ENCODE measurements at places on chromosomes 1 and 21. TPM values are rescaled to one million over a fixed set of nuclear protein-coding genes. Genes with fewer than 3 reads are reported as not detected.

Gene PTPN14
- polyA plus RNA-seq, result 7.2 TPM

DNA sequence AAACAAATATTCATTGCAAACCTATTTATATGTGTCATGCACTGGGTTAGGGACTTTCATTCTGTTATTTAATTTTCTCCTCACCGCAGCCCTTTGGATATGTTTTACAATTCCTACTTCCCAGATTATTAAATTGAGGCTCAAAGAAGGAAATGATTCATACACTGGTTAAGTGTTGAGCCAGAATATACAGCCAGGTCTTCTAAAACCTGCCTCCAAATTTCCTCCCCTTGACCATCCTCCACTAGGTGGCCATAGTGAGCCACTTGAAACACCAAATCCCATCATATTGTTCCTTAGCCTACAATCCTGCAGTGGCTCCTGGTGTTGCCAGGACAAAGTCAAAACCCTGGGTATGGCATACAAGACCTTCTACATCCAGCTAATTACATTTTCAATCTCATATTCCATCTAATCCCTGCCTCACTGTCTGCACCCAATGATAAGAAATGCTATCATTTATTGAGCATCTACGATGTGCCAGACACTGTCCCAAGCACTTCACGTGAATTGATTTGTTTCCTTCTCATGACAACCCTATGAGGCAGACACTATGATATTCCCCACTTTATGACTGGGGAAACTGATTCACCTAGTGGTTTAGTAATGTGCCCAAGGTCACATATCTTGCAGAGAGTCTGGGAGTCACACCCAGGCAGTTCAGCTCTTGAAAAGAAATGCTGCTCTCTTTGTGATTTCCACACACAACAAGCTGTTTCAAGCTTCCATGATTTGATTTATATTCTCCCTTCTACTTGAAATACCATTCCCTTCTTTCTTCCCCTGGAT, 23.6 kb upstream of the KIRREL1 start:
- no peak for DNase-seq

GRCh38 chr1:24297187-24297851, 21.8 kb upstream of the GRHL3 start:
- DNase-seq, result no peak

Gene CLCA4
- polyA plus RNA-seq, result 0.04 TPM

- DNase-seq, result no peak
Measured at GRCh38 chr1:9594471-9595155, 5.9 kb downstream of the TMEM201 start.
